ENCODE measurements at places on chromosomes 16 and 17.

DNA sequence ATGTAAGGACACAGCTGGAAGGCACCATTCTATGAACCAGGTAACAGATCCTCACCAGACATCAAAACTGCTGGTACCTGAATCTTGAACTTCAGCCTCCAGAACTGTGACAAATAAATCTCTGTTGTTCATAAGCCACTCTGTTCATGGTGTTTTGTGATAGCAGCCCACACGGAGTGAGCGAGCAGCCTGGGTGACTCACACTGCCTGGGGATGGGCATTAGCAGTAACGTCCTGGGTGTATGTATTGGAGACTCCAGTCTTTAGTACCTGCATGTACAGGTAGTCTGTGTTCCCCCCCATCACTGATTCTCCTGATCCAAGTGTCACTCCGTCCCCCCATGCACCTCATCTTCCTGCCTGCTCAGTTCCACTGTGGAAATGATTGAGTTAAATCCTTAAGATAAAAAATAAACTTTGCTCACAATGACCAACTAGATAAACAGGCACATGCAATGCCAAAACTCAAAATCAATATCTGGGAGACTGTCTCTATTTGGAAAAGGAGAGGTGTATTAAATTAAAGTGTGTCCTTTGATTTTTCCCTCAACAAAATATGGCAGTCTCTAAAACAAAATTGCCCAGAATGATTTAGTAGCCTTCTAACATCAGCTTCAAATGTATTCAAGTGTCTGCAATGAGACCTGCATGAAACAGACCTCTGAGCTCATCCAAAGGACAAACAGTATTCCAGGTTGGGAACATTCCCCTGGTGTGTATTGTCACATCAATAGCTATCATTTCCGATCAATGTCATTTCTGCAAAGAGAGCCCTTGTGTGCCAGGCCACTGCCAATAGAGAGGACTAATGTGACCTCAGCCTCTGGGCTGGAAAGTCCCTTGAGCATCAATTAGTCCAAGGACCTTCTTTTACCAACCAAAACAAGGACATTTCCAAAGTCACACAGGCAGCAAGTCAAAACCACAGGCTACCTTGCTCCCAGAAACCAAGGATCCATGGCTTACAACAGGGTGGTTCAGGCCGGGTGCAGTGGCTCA, 12.2 kb upstream of the VAT1L start:
- no peak for DNase-seq

DNA sequence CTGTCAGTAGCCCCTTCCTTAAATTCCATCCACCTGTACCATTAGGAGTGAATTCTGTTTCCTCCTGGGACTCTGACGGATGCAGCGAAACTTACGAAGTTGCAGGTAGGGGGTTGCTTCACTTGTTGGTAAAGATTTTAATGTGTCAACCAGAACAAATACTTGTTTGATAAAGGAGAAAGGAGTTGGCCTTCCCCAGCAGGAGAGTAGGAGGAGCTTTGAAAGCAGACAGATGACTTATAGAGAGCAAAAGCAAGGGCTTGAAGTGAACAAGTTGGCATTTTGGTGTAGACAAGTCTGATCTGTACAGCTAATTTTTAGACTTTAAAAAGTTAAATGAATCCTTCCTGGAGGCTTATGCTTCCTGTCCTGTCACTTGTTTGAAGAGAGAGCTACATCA, 38.1 kb upstream of the PMFBP1 start:
- DNase-seq: no peak

- DNase-seq: no peak
Measured at GRCh38 chr16:79492036-79492435, 108.5 kb downstream of the MAF start.

- DNase-seq: no peak
Measured at GRCh38 chr16:49543631-49543946, 170.0 kb downstream of the C16orf78 start.

DNA sequence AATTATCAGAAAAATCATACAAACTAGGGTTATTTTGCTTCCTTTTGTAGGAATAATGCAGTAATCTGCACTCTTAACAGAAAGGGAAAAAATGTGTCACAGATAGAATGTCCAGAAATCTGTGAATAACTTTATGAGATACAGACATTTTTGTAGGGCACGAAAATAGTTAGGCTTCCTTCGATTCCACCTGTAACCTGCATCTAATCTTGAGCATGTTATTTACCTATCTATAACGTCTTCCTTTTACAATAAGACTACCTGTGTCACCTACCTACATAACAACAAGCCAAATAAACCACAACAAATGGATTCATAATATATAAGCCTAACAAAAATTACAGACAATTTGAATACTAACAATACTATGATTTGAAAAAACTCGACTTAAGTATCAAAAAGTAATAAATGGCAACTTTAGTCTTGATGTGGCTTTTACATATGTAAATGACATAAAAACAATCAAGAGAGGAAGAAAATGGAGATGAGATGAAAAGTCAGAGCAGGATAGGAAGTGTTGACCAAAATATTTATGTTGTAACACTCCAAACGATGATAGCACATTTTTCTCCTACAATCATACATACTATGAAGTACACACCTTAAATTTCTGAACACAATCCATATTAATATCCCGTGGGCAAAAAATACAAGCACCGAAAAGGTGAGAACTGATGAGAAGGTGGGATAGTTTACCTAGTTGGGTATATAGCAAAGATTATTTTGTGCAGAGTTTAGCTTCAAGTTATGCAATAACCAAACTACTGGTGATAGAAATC, 2.5 kb downstream of the STAT5B start:
- DNase-seq: no peak

- DNase-seq: no peak
Measured at GRCh38 chr17:69878661-69879060, 196.4 kb upstream of the KCNJ16 start.

- DNase-seq: no peak
Measured at GRCh38 chr16:67399218-67399733, 6.0 kb upstream of the TPPP3 start.

DNA sequence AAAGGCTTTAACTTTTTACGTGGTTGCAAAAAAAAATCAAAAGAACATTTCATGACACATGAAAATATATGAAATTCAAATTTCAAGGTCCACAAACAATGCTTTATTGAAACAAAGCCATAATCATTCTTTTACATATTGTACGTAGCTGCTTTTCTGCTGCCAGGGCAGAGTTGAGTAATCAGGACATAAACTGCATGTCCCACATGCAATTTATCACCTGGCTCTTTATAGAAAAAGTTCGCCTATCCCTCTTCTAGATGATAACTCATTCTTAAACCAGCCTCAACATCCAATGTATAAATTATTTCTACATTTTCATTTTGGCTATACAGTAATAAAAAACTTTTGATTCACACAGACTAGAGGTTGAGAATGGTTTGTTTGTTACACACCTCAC, 154.9 kb downstream of the AXIN2 start:
- DNase-seq: no peak

DNA sequence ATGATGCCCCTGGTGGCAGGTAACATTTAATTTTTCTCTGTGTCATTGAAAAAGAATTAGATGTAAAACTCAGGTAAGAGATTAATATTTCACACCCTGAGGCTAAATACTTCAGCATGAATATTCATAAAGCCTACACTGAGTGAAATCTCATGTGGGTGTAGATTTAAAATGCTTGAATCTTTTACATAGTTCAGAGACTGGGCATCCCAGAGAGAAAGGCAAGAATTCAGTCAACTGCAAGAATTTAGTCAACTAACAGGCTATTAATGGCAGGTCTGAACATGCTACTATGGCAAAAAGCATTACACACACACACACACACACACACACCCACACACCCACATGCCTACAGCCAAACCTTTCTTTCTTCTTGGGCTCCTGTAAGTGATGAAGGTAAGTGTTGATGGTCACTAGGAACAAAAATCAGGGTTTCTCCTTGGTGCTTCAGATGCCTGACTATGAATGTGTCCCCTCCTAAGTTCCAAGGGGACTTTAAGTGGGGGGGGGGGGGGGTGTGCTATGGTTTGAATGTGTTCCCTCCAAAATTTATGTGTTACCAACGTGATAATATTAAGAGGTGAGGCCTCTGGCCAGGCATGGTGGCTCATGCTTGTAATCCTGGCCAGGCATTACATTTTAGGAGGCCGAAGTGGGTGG, 63.7 kb upstream of the PSMD7 start:
- no peak for DNase-seq

All from COR-L47 (cell line).